ENCODE measurements at places on chromosomes 5 and 9. TPM values are rescaled to one million over a fixed set of nuclear protein-coding genes. Genes with fewer than 3 reads are reported as not detected.

GRCh38 chr9:104905153-104905901 is 22.6 kb downstream of the ABCA1 start:
- no peak for DNase-seq

DNA sequence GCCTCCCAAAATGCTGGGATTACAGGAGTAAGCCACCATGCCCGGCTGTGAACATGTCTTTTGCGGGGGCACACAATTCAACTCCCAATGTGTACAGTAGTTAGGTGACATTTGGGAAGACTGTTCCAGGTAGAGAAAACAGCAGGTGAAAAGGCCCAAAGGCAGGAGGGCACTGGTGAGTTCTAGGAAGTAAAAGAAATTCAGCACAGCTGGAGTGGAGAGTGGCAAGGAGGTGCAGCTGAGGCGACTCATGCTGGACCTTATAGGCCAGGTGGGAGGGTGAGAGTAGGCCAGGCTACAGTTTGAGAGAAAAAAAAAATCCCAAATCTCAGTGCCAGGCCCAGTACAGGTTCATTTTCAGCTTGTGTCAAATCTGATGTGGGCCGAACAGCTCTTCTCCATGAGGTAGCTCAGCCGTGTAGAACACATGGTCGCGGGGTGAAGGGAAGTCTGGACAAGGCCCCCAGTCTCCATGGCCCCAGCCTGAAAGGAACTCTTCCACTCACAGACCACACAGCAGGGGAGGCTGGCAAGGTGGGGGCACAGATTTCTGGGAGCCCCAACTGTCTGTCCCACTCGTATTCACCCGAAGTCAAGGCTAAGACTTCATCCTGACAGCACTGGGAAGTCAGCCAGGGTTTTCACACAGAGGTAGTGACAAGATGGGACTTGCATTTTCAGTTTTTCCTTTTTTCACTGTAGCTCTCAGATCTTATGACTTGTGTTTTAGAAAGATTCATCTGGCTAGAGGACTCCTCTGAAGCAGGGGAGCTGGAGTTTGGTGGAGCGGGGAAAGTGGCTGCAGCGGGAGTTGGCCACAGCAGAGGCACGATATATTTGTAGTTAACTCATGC is 4.5 kb upstream of the HNRNPAB start:
- no peak for DNase-seq

DNA sequence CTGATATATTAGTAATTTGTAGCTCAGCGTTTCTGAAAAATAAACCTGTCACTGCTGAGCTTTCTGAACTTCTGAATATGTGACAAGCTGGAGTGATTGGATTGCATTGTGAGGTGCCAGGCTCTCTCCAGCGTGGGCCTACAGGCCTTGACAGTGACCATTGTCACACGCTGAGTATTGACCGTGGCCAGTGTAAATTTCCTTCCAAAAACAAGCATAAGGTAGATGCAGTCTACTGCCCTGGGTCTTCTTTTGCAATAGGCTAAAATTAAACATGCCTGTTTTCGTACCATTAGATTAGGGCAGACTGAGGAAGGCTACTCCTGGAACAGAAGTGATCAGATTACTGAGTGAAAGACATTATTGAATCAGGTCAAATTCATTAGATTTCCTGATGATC is 60.2 kb downstream of the SPEF2 start:
- no peak for DNase-seq

- DNase-seq, result no peak
These were observed 123.0 kb downstream of the ADAMTSL1 start for GRCh38 chr9:18596920-18597319.

GRCh38 chr9:37908283-37908682 is 4.4 kb upstream of the SLC25A51 start:
- DNase-seq, result no peak

GRCh38 chr5:74649421-74649973 is 9.0 kb upstream of the ENC1 start:
- no peak for DNase-seq

- DNase-seq, result peak; percentile 70
These were observed 24.1 kb downstream of the PCDH1 start for GRCh38 chr5:141853895-141854626.

GRCh38 chr9:131122158-131122557 is 3.2 kb upstream of the NUP214 start:
- no peak for DNase-seq

DNA sequence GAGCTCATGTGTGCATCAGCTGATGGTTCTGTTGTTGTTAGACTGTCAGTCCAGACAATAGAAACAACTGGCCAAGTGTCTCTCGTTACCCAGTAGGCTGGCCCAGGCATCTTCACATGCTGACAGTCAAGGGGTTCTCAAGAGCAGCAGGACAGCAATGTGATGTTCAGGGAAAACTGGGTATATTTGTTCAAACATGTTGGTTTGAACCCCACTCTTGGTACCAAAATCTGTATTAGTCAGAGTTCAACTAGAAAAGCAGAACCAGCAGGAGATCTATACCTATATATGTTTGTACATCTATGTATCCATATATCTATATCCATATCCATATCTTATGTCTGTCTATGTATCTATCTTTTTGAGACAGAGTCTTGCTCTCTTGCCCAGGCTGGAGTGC is 108.1 kb downstream of the LRRC70 start:
- DNase-seq, result no peak

DNA sequence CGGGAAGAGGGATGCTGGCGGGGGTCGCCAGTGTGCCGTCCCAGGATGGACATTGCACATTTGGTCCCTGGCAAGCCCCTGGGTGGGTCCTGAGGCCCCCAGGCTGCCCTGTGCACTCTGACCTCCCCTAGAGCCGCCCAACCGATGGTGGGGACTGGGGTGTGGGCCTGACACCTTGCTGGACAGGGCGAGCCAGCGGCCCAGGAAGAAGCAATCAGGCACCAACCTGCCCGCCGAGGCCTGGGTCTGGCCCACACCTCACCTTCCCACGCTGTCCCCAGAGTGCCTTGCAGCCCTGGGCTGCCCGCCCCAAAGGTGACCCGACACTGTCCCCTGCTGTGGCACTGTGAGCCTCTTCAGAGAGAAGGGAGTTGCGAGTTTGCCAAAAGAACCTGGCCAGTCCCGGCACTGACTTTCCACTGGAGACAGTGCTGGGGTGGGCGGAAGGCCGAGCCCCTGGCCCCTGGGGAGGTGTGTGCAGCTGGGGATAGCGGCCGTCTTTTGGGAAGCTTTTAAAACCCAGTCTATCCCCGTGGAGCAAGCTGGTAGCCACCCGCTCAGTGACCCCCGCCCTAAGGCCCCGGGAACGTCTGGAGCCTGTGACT is 12.0 kb upstream of the NRARP start:
- no peak for DNase-seq

DNA sequence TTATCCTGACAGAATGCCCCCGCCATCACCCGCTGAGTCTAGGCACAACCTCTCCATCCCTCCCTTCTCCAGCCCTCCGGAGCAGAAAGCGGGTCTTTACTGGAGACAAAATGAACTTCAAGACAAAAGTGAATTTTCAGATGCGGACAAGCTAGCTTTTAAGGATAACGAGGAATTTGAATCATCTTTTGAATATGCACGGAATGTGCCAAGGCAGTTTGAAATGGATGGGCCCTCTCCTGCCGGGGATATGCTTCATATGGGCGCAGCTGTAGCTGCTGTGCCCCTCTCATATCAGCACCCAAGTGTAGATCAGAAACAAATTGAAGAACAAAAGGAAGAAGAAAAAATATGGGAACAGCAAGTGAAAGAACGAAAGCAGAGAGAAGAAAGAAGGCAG is 37.5 kb downstream of the CPLANE1 start:
- DNase-seq, result no peak

DNA sequence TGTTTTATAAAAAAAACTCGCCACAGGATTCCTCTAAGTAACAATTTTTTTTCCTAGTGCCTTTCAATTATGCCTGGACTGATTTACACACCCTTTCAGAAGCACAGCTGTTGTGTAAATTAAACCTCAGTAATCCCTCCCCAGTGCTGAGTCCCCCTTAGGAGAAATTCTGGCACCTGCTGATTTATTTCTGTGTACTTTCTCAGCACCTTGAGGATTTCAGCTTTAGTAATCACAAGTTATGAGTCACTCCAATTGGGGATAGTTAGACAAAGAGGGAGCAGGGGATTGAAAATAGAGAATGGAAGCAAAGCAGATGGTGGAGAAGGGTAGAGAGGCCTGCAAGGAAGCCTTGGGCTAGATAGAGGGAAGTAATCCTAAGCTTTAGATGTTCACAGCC is 171.7 kb downstream of the TTLL11 start:
- no peak for DNase-seq

DNA sequence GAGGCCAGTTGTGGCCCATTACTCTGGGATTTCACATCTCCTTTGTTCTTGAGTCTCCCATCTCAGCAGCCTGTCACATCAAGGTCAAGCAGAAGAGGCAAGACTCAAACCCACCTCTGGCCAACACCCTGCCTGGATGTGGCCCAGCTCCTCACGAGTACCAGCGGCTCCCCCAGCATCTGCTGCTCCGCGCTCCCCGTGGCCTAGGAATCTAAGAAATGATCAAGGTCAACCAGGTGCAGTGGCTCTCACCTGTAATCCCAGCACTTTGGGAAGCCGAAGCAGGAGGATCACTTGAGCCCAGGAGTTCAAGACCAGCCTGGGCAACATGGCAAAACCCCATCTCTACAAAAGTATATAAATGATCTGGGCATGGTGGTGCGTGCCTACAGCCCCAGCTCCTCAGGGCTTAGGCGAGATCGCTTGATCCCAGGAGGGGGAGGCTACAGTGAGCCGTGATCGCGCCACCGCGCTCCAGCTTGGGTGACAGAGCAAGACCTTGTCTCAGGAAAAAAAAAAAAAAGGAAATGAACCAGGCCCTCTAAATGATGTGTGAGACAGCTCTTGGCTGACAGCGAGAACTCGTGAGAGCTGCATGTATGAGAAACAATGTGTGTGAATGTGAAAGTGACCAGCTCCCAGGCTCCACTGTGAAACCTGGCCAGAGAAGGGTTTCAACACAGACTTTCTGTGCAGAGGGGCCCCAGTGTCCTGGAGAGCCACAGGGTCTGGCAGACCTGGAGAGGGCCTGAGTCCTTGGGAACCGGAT is 61.6 kb upstream of the ANGPTL2 start:
- DNase-seq, result no peak

DNA sequence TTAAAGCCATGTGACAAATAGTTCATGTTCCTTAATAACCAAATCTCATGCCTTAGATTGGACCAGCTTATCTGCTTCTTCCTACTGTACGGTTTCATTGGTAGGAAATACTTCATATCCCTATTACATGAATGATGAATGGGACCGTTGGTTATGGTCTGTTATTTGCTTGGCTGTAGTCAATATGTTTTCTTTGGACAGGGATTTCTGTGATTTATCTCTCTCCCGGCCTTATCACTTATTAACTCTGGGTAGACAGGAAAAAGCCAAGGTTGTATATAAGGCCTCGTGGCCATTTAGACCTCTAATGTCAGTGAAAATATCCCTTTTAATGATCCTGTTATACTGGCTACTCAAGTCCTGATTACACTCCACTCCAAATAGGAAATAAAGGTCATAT is 330.6 kb downstream of the EBF1 start:
- DNase-seq, result no peak

- no peak for DNase-seq
These were observed 173.9 kb upstream of the KLF9 start for GRCh38 chr9:70588381-70588780.

DNA sequence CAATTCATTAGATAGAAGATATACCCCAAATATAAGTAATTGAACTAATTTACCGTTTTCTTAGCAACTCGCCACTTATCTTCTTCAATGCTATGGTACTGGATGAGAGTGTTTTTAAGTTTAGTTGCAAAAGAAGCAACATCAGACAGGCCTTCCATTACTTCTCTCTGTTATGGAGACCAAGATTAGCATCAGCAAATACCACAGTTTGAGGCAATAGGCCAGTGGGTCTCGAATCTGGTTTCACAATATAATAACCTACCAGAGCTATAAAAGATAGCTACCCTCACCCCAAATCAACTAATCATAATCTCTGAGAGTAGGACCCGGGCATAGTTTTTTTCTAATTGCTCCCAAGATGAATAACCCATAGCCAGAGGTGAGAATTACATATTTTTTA is 5.1 kb downstream of the STARD4 start:
- DNase-seq, result no peak

- DNase-seq, result no peak
These were observed 19.3 kb downstream of the PGGT1B start for GRCh38 chr5:115243412-115243811.

- DNase-seq, result no peak
These were observed 40.6 kb downstream of the PHAX start for GRCh38 chr5:126641387-126641786.

Gene CNTNAP3B
- 2.9 TPM for total RNA-seq

Gene C5orf46
- not detected for total RNA-seq

Gene FGD3
- 1.4 TPM for total RNA-seq

Gene CATSPER3
- not detected for total RNA-seq

Gene STKLD1
- total RNA-seq, result not detected

Gene ENHO
- total RNA-seq, result 12.2 TPM
